ENCODE measurements at places on chromosomes 5 and 9.
A peak's percentile ranks its signal among the peaks of the same experiment; 100 is the strongest.

DNA sequence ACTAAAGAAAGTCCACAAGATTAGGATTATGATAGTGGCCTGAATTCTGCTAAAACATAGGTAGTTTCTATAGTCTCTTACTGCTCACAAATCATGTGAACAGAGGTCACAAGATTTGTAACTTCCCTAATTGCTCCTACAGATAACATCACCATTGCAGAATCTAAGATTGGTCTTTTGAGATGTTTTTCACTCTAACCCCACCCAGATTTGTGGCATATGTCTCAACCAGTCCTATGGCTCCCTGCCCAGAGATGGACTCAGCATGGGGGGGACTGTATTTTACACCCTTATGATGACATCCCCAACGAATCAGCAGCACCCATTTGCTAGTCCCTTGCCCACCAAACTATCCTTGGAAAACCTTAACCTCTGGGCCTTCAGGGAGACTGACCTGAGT is 1046.2 kb downstream of the CDH12 start:
- DNase-seq, result no peak

DNA sequence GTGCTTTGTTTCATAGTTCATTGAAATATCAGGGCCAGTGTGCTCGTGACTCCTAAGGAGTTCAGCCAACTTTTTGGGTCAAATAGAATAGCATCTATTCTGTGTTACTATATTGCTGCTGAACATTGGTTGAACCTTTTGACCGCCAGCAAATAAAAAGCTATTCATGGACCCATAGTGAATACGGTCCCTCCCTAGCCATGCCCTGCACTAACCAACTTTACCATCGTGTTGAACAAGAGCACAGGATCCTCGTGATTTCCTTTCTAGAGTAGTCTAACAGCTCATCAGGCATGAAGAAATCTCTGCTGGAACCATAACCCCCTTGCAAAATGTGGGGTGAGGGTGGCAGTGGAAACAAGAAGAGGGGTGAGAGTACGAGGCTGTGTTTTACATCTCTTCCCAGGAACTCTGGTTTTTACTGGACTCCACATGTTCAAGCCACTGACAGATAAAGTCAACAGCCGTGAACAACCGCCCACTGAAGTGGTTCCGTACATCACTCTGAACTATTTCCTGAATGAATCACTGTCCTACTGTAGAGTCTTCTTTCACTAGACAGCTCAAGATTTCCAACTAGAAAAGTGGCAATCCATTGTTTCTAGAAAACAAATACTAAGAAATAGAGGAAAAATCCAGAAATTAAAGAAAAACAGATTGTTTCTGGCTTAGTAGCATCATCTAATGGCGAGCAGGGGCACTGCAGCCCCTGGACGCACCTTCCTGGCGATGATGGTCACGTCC is 70.1 kb upstream of the SPATA31E1 start:
- peak; percentile 7 for DNase-seq

GRCh38 chr5:175246242-175246888 is 197.6 kb downstream of the DRD1 start:
- DNase-seq, result peak; percentile 69

GRCh38 chr5:132471944-132472343 is 18.6 kb downstream of the IRF1 start:
- DNase-seq, result no peak

DNA sequence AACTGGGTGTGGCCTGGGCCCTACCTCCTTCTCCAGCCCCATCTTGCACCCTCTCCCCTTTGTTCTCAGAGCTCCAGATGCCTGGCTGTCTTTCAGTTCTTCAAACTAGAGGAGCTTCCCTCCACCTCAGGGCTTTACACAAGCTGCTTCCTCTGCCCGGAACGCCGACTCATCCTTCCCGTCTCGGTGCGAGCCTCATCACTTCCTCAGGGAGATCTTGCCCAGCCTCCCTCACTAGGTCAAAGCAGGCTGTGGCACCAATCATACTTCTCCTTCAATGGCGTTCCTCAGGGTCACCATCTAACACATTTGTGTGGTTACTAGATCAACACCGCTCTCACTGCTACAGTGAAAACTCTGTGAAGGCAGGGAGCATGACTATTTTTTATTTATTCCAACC is 56.2 kb upstream of the ZSWIM6 start:
- no peak for DNase-seq

DNA sequence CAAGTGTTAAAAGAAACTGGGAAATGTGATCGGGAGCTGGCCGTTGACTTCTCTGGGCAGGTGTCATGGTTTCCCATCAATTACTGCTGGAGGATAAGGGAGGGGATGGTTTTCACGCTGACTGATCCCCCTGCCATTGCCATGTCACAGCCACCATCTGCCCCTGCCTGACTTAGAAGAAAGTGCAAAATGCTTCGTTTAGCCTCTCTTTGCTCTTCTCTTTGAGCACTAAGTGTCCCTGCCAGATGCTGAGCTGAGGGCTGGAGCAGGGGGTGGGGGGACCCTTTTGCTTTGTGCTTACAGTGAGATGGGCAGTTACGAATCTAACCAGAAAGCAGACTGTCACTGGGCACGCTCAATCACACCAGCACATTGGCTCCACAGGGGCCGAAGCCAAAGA is 138.4 kb upstream of the ALDH1B1 start:
- DNase-seq, result no peak

GRCh38 chr5:151173711-151174611 is 16.4 kb upstream of the ANXA6 start:
- no peak for DNase-seq

- no peak for DNase-seq
Measured at GRCh38 chr5:159309689-159310433, 20.4 kb downstream of the IL12B start.

GRCh38 chr5:40043916-40044315 is 619.1 kb upstream of the DAB2 start:
- no peak for DNase-seq

DNA sequence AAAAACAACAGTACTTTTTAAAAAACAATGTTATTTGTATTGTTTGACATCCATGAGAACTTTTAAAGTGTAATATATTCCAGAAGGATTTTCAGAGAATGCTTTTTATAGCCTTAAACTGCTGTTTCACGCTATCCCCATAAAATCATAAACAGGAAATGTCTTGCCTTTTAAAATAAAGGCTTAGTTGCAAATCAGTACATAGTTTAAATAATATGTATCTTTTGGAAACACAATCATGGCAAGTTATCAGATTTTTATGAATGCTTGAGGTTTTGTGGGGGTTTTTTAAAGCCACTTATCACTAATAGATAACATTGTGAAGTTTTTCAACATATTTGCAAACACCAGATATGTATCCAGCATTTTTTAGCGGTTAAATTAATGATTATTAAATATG is 37.2 kb upstream of the F2RL2 start:
- DNase-seq, result no peak

GRCh38 chr5:134240421-134240962 is 14.6 kb upstream of the PPP2CA start:
- no peak for DNase-seq

GRCh38 chr5:179257176-179257682 is 88.0 kb downstream of the ADAMTS2 start:
- DNase-seq, result no peak

- no peak for DNase-seq
Measured at GRCh38 chr9:106590759-106591505, 272.0 kb upstream of the ZNF462 start.

GRCh38 chr9:95029288-95029687 is 288.2 kb downstream of the FANCC start:
- DNase-seq, result no peak

DNA sequence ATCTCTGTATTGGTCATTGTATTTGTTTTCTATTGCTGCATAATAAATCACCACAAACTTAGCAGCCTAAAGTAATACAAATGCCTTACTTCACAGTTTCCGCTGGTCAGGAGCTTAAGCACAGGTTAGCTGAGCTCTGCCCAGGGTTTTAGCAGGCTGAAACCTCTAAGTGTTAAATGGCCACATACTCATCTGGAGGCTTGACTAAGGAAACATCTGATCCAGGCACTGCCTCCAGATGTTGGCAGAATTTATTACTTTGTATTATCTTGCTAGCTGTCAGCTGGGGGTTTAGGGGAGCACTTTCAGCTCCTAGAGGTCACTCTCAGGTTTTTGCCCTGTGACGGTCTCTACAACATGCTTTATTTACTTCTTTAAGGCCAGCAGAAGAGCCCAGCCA is 23.2 kb upstream of the RARS1 start:
- no peak for DNase-seq

- peak; percentile 64 for DNase-seq
Measured at GRCh38 chr5:80959768-80960442, at the start of gene RASGRF2. TSS of gene RASGRF2 (plus strand) at chr5:80960363. CDS start at chr5:80960739, 376 bp downstream.

DNA sequence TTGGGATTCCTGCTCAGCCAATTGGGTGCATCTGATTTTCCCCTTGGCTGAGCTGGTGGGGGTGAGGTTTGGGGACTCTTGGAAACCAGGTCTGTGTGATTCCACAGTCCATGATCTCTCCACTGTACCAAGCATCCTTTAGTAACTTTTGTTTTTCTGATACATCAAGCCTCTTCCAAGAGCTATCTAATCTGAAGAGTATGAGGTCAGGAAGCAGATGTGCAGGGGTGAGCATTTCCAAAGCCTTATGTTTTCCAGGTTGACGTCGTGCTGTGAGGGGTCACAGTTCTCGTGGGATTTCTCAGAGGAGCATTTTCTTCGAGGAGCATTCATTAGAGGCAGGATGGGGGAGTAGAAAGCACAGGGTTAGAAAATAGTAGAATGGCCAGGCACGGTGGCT is 95.3 kb downstream of the KLF4 start:
- no peak for DNase-seq

- DNase-seq, result no peak
Measured at GRCh38 chr5:76455531-76456133, 52.5 kb downstream of the IQGAP2 start.

DNA sequence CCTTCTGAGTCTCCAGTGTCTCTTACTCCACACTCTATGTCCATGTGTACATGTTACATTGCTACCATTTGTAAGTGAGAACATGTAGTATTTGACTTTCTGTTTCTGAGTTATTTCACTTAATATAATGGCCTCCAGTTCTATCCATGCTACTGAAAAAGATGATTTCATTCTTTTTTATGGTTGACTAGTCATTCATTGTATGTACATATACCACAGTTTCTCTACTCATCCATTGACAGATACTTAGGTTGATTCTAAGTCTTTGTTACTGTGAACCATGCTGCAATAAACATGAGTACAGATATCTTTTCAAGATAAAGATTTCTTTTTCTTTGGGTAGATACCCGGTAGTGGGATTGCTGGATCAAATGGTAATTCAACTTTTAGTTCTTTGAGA is 107.1 kb upstream of the CHD1 start:
- DNase-seq, result no peak

DNA sequence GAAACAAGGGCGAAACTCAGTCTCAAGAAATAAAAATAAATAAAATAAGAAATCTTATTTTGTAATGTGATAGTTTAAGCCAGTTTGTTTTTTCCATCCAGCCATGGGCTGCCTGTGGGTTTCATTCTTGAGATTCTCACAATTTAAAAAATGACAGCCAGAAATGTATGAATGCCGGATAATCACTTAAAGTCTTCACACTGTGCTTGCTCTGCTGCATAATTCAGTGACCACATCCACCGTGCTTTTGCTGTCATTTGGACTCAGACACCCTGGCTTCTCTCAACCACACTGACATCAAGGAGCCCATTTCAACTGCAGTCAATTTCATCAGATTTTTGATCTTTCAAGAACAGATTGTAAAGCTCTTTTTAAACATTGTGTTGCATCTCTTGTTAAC is 61.0 kb upstream of the DAPK1 start:
- DNase-seq, result no peak

GRCh38 chr5:142149363-142149762 is 40.8 kb downstream of the NDFIP1 start:
- DNase-seq, result no peak
